Glomerular endothelial cell (primary cell): ENCODE measurements at places on chromosomes 6 and 20. TPM values are rescaled to one million over a fixed set of nuclear protein-coding genes. Genes with fewer than 3 reads are reported as not detected.

DNA sequence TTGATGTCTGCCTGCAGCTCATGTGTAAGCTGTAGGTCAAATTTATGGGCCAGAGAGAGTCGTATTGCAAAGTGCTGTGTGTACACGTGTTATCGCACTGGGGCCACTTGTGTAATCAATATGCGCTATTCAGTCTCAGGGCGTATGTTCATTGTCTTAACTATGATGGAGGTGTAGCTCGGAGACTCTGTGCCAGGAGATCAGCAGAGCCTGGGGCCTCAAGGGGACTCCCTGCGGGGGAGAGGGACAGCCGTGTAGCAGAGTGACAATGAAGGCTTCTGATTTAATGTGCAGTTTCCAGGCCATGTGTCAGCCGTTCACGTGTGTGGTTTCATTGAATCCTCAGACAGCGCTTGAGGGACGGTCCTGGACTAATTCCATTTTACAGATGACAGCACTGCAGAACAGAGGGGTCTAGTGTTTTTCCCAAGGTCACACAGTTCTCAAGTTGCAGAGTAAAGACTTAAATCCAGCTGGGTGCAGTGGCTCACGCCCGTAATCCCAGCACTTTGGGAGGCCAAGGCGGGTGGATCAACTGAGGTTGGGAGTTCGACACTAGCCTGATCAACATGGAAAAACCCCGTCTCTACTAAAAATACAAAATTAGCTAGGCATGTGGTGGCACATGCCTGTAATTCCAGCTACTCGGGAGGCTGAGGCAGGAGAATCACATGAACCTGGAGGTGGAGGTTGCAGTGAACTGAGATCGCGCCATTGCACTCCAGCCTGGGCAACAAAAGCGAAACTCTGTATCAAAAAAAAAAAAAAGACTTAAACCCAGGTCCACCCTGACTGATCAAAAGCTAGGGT lies 242.5 kb downstream of the PREX1 start:
- DNase-seq = no peak

GRCh38 chr6:170347975-170348374 lies 41.4 kb downstream of the FAM120B start:
- DNase-seq = no peak

DNA sequence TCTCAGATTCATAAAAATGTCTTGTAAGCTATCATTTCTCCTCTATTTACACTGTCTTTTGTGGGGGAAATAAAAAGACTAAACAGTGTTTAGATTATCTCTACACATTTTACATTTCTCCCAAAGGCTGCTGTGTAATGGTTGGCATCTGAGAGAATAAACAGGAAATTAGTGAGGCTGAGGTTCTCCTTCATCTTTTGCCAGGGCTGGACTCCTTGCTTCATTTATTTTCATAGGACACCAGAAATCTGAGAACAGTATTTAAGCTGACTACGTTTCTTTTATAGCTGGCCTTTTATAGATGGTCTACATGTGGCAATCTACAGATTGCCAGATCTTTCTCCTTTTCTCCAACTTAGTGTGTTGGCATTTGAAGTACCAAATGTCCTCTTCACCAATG lies 41.5 kb downstream of the PLCB4 start:
- no peak for DNase-seq

- DNase-seq = no peak
These were observed 146.2 kb downstream of the MMS22L start for GRCh38 chr6:97136626-97137358.

- no peak for DNase-seq
These were observed 22.2 kb downstream of the TNXB start for GRCh38 chr6:32086661-32087573.

DNA sequence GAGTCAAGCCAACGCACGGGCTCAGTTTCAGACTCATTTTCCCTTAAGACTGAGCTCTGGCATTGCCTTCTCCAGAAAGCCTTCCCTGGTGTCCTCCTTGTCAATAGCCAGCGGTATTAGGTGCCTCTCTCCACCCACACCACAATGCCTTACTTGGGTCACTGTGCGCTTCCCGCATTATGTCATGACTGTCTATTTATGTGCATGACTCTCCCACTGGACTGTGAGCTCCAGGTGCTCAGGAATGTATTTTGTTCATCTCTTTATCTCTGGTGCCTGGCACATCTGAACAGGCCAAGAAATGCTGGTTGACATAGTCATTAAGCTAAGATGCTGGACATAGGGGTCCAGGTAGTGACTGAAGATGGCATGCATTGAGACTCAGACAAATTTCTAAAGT lies 42.7 kb downstream of the DAAM2 start:
- DNase-seq = no peak

DNA sequence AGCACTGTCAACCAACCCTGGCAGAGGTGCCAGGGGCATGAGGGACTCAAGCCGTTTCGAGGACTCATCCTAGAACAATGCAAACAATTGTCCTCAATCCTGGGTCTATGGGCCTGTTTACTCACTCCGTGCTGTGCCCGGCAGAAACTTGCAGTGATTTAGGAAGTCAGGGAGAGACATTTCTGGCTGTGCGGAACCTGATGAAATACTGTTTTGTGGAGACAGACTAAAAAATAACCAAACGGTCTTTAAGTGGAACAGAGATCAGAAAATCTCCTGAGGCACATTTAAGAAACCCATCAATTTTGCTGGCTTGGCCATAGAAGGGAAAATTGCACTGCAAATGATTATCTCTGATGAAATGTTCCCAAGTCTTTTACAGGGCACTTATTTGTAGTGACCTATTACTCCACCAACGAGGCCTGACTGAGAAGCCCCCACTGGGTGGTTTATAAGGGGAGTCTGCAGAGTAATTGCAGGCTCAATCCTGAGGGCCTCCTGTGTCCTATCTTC lies 79.8 kb upstream of the KCNK16 start:
- DNase-seq = no peak

DNA sequence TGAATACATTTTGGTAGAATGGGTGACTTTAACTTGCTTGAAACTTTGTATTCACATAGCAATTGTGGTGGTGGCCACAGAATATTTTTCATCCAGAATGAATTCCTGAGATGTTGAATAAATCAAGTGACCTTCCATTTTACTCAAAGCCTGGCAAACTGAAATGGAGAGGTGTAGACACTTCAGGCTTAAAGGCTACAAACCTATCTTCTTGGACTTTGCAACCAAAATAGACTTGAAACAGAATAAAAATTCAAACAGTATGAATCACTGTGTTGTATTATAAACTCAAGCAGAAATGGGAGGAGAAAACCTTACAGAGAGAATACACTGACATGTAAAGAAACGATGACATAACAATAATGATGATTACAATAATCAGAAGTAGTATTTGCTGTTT lies 371.6 kb downstream of the BCKDHB start:
- DNase-seq = no peak

- no peak for DNase-seq
These were observed 153.6 kb upstream of the SHLD1 start for GRCh38 chr20:5596401-5597193.

GRCh38 chr6:79699606-79700005 lies 68.5 kb downstream of the SH3BGRL2 start:
- DNase-seq = no peak

GRCh38 chr6:15752820-15753219 lies 90.0 kb upstream of the DTNBP1 start:
- DNase-seq = no peak

GRCh38 chr6:44701038-44701636 lies 313.6 kb downstream of the CDC5L start:
- no peak for DNase-seq

- DNase-seq = no peak
These were observed 1008.3 kb downstream of the KIF16B start for GRCh38 chr20:15564981-15565380.

- no peak for DNase-seq
These were observed 19.8 kb downstream of the TAB2 start for GRCh38 chr6:149337320-149337719.

DNA sequence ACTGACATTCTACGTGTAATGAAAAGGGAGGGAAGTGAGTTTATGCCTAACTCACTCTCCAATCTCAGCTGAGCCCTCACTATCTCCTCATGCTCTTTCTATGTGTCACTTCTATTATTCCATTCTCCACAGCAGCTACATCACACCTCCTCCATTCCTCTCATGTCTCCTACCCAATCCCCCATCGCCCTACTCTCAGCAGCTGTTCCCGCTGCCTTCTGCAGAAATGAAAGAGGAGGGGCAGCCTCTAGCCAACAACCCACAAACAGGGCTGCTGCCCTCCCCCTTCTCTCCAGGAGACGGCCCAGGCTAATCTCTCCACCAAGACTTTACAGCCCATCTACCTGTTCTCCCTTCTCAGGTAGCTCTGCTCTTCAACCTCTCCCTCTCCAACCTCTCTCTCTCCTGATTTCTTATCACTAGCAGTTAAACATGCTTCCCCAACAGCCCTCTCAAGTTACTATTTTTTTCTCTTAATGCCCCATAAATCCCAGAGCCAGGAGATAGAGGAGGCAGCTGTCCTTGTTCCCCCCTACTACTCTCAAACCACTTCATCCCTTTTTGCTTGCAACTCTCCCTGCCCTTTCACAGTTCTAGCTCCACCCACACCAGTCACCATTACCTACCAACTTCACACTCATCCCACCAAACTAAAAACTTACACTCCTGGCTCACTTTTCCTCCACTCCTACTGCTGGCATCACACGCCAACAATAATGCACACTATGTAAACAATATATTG lies 136.5 kb downstream of the BTBD9 start:
- no peak for DNase-seq

GRCh38 chr20:8205996-8206395 lies 73.9 kb downstream of the PLCB1 start:
- no peak for DNase-seq

GRCh38 chr6:38646166-38646878 lies 6.6 kb upstream of the BTBD9 start:
- no peak for DNase-seq

Gene OR2B6
- not detected in 2 replicates for total RNA-seq

Gene SPATA25
- total RNA-seq = 0.29 TPM in 1 of 2 replicates, not detected in the other

Gene SULF2
- 1,114 and 1,185 TPM in 2 replicates for total RNA-seq

Gene HLA-DMB
- total RNA-seq = 0.48 and 1.8 TPM in 2 replicates

Gene RAMACL
- 1.6 and 7.8 TPM in 2 replicates for total RNA-seq

Gene ACTL10
- total RNA-seq = 1.4 and 4.0 TPM in 2 replicates

Gene PCMT1
- 94.4 and 101 TPM in 2 replicates for total RNA-seq

Gene MLIP
- 0.58 and 2.9 TPM in 2 replicates for total RNA-seq

Gene BMP7
- 3.6 TPM in 1 of 2 replicates, not detected in the other for total RNA-seq

Gene ZBP1
- total RNA-seq = not detected in 2 replicates

Gene PNPLA1
- not detected in 2 replicates for total RNA-seq

Gene ADGRG6
- total RNA-seq = 65.2 and 79.5 TPM in 2 replicates
